ENCODE measurements at places on chromosomes 5 and 9.
A peak's percentile ranks its signal among the peaks of the same experiment; 100 is the strongest.

DNA sequence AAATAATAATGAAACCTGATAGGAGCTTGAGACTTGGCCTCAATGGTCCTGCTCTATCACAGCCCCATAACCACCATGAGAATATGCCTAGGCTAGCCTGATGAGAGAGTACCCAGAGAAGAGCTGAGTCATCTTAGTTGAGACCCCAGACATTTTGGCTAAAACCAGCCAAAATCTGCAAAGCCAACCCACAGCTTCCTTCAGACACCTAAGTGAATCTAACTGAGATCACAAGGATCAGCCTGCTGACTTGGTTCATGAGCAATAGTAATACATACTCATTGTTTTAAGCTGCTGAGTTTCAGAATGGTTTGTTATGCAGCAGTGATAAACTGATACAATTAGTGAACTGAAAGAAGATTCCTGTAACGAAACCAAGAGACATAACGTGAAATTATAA is 473.7 kb upstream of the PTGER4 start:
- H3K4me1 ChIP-seq: peaks cover 4% of the 10 kb centered on the region
- H3K36me3 ChIP-seq: no peaks in the 10 kb centered on the region
- no peaks in the 10 kb centered on the region for H3K27me3 ChIP-seq
- DNase-seq: no peak
- no peak overlapping the region for H3K27ac ChIP-seq
- H3K4me3 ChIP-seq: no peak overlapping the region

GRCh38 chr5:124584991-124585715 is 161.3 kb downstream of the ZNF608 start:
- H3K27me3 ChIP-seq: no peaks in the 10 kb centered on the region
- no peaks in the 10 kb centered on the region for H3K4me1 ChIP-seq
- no peak overlapping the region for H3K27ac ChIP-seq
- DNase-seq: no peak
- H3K4me3 ChIP-seq: no peak overlapping the region

GRCh38 chr9:97280755-97281330 is 26.6 kb upstream of the CCDC180 start:
- no peaks in the 10 kb centered on the region for H3K27me3 ChIP-seq
- no peak overlapping the region for H3K4me3 ChIP-seq
- peaks cover 23% of the 10 kb centered on the region for H3K36me3 ChIP-seq
- peaks cover 4% of the 10 kb centered on the region for H3K4me1 ChIP-seq
- no peak overlapping the region for H3K27ac ChIP-seq

DNA sequence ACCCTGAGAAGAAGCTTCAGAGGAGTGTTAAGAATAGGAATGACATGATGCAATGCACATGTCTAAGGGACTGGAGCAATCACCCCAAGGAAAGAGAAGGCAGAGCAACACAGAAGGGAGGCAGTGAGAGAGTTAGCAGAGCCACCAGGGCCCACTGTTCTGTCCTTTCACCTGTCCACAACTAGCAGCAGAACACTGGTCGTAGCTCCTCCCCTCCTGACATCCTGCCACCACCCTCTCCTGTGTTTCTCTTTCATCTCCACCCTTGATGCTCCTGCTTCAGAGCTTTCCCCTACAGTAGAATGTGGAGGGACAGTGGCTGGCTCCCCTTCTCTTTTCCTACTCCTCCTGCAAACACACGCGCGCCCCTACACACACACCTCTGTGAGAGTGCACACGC is 483.4 kb upstream of the KIF2A start:
- H3K36me3 ChIP-seq: no peaks in the 10 kb centered on the region
- no peak for DNase-seq
- no peak overlapping the region for H3K4me3 ChIP-seq
- H3K27ac ChIP-seq: peak overlapping the region; percentile 7

- H3K4me3 ChIP-seq: peak within 1 kb of the TSS; percentile 80
- no peak within 1 kb of the TSS for H3K27ac ChIP-seq
- peaks cover 66% of the 10 kb centered on the region for H3K27me3 ChIP-seq
- no peaks in the 10 kb centered on the region for H3K36me3 ChIP-seq
- DNase-seq: no peak
These were observed at the start of gene PCDHGC3 for GRCh38 chr5:141475625-141476131. TSS of gene PCDHGC3 (plus strand) at chr5:141475966. CDS start at chr5:141476117, 151 bp downstream.

DNA sequence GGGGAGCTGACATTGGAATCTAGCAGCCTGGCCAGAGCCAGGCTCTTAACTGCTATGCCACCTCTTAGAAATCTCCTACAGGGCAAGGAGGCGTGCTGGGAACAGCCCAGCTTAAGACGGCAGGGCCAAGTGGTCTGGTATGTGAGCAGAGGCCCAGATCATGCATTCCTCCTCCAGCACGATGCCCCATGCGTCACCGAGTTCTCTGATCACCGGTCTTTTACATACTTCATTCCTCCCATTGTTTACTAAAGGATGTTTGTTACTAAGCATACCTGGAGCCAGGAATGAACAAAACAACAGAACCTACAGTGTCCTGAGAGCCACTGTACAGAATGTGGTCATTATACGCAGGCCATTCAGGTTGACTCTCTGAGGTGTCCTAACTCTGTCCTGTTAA is 73.8 kb downstream of the TRIO start:
- no peak overlapping the region for H3K27ac ChIP-seq
- DNase-seq: no peak
- H3K4me3 ChIP-seq: no peak overlapping the region

- peaks cover 91% of the 10 kb centered on the region for H3K4me1 ChIP-seq
- peaks cover 57% of the 10 kb centered on the region for H3K36me3 ChIP-seq
- H3K27me3 ChIP-seq: no peaks in the 10 kb centered on the region
- peak overlapping the region; percentile 75 for H3K27ac ChIP-seq
- H3K4me3 ChIP-seq: peak overlapping the region; percentile 72
- no peak for DNase-seq
These were observed 16.0 kb downstream of the ANXA6 start for GRCh38 chr5:151141535-151141934.

DNA sequence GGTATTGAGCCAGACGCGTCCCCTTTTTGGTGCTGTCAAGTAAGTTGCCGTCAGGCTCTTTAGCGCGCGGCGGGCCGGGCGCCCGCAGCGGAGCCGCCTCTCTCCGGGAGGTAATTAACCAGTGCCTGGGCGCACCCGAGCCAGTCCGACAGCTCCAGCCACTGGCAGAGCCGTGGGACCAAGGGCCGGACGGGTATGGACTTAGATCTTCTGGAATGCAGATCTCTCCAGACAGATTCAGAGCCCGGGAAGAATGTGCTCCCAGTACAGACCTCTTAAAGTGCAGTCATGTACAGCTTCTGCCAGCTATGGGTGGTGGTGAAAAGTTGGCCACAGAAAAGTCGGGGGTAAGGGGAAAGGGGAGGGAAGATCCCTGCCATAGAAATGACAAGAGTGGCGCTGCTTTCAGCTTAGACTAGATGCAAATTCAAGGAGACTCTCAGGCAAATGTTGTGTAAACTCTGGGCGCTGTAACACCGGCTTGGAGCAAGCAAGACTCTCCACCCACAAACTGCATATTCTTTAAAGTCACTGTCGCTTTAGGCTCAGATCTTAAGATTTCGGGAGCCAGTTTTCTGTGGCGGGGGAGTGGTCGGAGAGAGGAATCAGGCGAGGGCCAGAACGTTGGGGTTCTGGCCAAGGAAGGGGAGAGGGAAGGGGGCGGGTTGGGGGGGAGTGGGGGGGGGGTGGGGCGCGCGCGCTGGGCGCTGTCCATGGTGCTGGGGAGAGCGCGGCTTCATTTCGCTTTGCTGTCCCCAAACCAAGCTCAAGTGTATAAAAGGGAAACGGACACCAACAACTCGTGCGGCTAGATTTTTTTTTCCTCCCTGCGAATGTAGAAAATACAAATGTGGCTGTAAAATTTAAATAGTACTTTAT is 29.2 kb downstream of the NR2F1 start:
- H3K4me1 ChIP-seq: peaks cover 23% of the 10 kb centered on the region
- no peaks in the 10 kb centered on the region for H3K27me3 ChIP-seq
- H3K36me3 ChIP-seq: peaks cover 6% of the 10 kb centered on the region
- no peak overlapping the region for H3K4me3 ChIP-seq
- no peak for DNase-seq
- H3K27ac ChIP-seq: no peak overlapping the region

GRCh38 chr5:168707716-168708695 is 128.8 kb upstream of the PANK3 start:
- H3K27ac ChIP-seq: no peak overlapping the region
- no peaks in the 10 kb centered on the region for H3K36me3 ChIP-seq
- H3K27me3 ChIP-seq: no peaks in the 10 kb centered on the region
- no peaks in the 10 kb centered on the region for H3K4me1 ChIP-seq

- peaks cover 13% of the 10 kb centered on the region for H3K36me3 ChIP-seq
- no peak for DNase-seq
- H3K4me1 ChIP-seq: peaks cover 20% of the 10 kb centered on the region
These were observed 887 bp upstream of the MAP3K1 start for GRCh38 chr5:56814361-56814962.

- H3K27ac ChIP-seq: no peak overlapping the region
- H3K27me3 ChIP-seq: peaks cover 22% of the 10 kb centered on the region
- no peak overlapping the region for H3K4me3 ChIP-seq
- no peak for DNase-seq
- no peaks in the 10 kb centered on the region for H3K4me1 ChIP-seq
- peaks cover 1% of the 10 kb centered on the region for H3K36me3 ChIP-seq
These were observed 59.7 kb downstream of the GGTA1 start for GRCh38 chr9:121439711-121440664.

- no peak for DNase-seq
- no peaks in the 10 kb centered on the region for H3K4me1 ChIP-seq
- no peak overlapping the region for H3K4me3 ChIP-seq
- H3K36me3 ChIP-seq: no peaks in the 10 kb centered on the region
- H3K27ac ChIP-seq: no peak overlapping the region
These were observed 123.1 kb downstream of the ADCY2 start for GRCh38 chr5:7518947-7519560.

DNA sequence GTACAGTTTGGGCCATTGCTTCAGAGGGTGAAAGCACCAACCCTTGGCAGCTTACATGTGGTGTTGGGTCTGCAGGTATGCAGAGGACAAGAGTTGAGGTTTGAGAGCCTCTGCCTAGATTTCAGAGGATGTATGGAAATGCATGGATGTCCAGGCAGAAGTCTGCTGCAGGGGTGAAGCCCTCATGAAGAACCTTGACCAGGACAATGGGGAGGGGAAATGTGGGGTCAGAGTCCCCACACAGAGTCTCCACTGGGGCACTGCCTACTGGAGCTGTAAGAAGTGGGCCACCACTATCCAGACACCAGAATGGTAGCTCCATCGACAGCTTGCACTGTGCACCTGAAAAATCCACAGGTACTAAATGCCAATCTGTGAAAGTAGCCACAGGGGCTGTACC is 113.6 kb upstream of the SPATA31C2 start:
- no peaks in the 10 kb centered on the region for H3K36me3 ChIP-seq
- no peak overlapping the region for H3K27ac ChIP-seq
- DNase-seq: no peak
- no peak overlapping the region for H3K4me3 ChIP-seq
- peaks cover 43% of the 10 kb centered on the region for H3K27me3 ChIP-seq
- H3K4me1 ChIP-seq: no peaks in the 10 kb centered on the region

GRCh38 chr9:86804011-86804410 is 143.3 kb downstream of the GAS1 start:
- DNase-seq: no peak
- H3K4me1 ChIP-seq: no peaks in the 10 kb centered on the region
- H3K4me3 ChIP-seq: no peak overlapping the region

Measured in central memory CD8-positive, alpha-beta T cell (primary cell).